Left hindlimb (tissue), 1 donor: ENCODE measurements at places on chromosomes 6 and 20.

- DNase-seq: no peak
Observed at GRCh38 chr6:133741375-133741861, 147.5 kb upstream of the TCF21 start.

DNA sequence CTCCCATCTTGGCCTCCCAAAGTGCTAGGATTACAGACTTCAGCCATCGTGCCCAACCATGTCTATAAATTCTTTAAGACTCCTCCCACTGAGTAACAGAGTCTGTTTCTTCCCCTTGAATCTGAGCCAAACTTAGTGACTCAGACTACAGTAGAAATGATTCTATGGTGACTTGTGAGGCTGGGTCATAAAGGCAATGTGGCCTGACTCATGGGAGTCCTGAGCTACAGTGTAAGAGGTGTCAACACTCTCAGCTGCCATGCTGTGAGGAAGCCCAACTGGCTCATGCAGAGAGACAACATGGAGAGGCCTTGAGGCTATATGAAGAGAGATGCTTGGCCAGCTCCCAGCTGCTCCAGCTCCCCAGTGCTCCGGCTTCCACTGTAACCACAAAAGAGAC is 5.2 kb upstream of the NRSN2 start:
- no peak for DNase-seq

GRCh38 chr6:69988458-69989126 is 122.2 kb downstream of the COL19A1 start:
- no peak for DNase-seq

DNA sequence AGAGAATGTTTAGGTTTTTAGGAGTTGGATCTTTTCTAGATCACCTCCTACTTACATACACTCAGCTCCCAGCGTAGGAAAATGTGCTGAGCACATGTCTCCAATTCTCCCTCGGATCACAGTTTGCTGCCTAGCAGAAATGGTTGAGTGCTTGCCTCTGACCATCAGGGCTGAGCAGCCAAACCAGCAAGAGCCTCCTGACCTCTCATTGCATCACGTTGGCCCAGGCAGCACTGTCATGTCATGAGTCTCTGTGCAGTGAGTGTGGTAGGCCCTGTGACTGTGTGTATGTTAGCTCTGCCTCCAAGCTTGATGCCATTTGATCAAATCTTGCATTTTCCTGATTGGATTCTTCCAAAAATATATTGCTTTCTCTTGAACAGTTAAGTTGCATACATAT is 112.0 kb downstream of the LRRC1 start:
- no peak for DNase-seq

GRCh38 chr20:59220161-59220560 is 56.5 kb downstream of the ZNF831 start:
- DNase-seq: no peak

- peak; percentile 73 for DNase-seq
Observed at GRCh38 chr6:106974336-106974998, at the start of gene CD24. CD24 (minus strand) TSS chr6:106974729; CDS start chr6:106974646, 83 bp downstream.

DNA sequence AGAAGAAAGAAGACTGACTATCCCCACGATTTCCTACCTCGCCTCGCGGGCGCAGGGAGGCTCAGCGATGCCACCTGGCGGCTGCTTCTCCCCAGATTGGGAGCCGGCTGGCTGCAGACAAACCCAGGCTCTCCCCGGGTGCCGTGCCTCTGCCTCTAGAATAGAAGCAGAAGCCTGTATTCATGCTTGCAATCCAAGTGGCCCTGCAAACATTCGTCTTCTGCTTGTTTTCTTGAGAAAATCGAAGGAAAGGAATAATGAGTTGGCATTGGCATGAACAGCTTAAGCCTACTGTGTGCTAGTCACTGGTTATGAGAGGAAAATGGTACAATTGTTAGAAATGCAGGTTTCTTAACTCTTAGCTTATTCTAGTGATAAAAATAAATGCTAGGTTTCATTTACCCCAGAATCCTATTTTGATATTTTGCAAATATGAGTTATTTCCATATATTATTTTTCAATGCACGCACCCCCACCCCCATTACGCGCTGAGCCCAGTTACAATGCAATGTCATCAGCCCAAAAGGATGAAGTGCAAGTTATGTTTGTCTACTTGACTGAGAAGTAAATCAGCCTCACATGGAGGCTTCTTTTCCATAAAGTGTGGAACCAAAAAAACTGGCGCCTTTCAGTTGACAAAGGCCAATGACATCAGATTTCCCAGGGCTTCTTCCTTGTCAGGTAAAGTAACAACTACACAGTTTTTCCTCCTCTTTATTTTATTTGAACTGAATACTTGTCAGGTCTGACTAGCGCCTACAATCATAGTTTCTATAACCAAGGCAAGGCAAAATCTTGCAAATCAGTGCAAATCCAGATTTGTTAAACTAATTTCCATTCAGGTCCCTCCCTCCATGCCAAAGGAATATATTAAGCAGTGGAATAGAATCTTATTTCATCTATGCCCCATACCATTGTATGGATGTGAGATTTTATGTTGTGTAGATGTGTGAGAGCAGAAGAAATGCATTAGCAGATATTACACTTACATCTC is 3.9 kb upstream of the SOX4 start:
- peak; percentile 93 for DNase-seq

DNA sequence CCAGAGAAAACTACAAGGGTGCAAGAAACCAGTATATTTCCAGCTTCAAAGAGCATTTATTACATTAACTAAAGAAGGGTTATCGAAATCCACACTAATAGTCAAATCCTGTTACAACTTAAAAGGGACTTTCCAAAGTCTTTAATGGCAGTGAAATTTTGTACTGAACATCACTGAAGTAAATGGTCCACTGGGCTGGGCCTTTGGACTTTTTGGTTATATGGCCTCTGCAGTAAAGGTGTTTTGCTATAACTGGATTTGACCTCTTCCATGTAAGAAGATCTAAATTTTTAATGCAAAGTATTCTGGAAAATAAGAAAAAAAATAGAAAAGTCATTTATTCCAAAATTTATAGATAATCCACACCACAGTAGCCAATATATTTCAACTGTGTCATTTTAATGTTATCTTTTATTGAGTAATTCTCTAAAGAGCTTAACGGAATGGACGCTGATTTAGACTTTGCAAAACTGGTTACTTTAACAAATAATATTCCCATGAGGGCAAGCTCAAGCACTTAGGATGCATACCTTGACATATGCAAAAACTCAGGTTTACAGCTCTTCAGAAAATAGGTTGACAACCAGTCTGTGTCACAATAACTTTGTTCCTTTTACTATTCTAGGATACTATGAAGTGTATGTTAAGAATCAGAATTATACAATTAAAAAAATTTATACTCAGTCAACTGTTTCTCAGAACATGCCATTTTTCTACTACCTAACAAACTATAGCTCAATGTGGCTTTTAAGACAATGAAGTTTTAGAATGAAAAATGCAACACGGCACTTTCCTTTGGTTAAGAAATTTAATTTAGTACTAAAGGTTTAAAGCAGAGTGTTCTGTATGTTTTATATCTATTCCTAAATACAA is 7.0 kb downstream of the RBM39 start:
- no peak for DNase-seq

DNA sequence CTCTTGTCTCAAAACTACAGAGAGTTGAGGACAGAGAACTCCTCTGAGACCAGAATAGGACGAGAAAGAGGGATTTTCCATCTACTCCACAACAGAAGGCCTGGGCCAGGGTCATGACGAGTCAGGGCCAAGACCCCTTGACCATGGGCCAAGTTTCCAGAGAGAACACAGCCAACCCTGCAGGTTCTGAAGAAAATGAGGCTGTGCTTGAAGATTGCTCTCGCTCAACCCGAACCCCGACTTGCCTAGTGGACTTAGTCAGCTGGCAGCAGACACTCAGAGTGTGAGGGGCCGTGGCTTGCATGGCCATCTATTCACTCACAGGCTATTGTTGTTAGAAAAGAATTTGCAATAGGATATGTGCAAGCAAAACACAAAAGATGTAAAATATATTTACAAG is 54.5 kb downstream of the TMEM242 start:
- no peak for DNase-seq

DNA sequence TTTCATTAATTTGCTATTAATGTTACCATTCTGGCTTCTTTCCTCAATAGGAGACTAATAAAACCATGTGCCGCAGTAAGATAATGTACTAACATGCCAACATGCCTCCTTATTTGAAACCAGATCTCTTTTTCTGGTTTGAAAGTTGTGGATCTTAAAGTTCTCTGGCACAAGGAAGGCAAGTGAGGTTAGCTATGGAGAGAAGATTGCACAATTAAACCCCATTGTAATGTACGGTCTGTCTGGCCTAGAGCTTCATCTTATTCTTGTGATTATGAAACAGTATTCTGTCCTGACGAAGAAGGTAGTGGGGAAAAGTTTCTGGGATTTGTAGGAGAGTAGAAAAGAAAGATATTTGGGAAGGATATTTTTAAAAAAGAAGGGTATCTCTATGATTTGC is 68.4 kb downstream of the EYA4 start:
- no peak for DNase-seq

GRCh38 chr20:19924255-19924654 is 92.9 kb upstream of the NAA20 start:
- DNase-seq: no peak

DNA sequence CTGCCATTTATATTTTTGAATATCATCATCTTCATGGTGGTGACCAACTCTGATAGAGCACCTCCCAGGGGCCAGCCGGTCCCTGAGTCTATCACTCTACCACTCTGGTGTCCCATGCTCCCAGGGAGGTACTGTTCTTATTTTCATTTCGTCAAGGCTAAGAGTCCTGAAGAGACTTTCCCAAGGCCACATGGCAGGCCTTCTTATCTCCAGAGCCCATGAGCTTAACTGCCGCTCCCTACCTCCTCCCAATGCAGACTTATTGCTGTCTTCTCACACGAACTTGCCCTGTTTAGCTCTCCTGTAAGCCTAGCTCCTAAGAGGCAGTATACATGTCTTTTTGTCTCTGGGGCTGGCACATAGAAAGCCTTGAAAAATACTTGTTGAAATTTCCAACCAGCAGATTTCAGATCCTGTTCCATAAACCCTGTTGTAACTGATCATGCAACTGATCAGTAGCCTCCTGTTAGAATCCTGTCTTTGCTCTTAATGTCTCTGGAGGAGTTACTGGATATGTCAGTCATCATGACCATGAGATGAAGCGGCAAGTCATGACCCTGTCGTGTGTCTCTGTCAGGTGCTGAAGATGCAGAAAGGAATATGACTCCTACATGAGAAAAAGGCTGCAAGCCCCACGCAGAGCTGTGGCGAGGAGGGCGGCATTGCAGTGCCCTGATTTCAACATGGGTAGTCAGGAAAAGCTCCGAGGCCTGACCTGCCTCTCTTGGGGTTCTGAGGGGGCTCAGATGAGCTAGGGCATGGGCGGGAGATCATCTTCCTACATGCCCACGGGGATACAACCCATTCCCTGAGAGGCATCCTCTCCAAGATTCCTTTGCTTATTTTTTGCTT is 60.0 kb downstream of the TTI1 start:
- DNase-seq: no peak

DNA sequence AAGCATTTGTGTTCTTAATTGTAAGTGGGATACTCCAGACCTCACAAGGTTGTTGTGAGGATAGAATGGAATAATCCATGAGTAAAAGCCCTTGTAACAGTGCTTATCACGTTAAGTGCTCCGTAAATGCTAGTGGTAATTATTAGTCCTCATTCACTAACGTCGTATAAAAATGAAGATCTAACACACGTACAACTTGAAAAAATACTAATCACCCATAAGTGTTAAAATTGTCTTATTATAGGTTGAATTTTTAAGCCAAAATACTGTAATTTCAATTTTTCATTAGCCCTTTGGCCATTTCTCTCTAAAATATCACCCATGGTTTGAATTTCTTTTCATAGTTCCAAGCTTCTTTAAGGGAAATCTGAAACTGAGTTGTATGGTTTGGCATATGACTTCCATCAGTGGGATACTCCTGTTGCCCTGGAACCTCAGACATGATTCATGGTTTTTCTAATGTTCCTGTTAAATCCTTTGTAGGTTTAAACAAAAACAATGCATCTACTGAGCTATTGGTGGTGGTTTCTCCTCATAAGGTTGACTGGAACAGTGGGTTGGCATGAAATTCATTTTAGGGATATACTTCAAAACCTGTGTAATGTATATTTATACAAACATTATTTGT is 19.1 kb downstream of the XRN2 start:
- no peak for DNase-seq

DNA sequence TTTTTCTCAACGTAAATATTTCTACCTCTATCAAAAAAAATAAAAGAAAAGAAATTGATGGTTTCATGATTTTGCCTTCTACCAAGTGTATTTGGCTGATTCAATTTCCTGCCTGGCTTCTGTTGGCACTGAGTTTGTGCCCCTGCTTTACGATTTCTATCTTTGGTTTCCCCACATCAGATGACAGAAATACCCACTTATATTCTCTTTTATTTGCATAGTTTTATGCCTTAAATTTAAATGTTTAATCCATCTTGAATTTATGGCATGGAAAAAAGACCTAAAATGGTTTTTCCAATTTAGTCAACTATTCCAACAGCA is 34.3 kb downstream of the RNF24 start:
- no peak for DNase-seq

- peak; percentile 69 for DNase-seq
Observed at GRCh38 chr6:31180500-31180899, 10.0 kb upstream of the POU5F1 start.

- no peak for DNase-seq
Observed at GRCh38 chr6:70413992-70414494, 735 bp downstream of the FAM135A start.

DNA sequence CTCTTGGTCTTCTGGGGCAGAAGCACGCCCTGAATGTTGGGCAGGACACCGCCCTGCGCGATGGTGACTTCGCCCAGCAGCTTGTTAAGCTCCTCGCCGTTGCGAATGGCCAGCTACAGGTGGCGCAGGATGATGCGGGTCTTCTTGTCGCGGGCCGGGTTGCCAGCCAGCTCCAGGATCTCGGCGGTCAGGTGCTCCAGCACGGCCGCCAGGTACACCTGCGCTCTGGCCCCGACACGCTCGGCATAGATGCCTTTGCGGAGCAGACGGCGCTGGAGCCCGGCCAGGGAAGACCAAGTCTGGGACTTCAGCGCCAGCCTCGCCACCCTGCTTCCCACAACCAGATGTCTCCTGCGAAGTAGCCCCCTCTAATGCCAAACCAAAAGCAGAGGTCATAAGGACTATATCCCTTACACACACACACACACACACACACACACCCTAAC is 8.0 kb upstream of the SLC17A3 start:
- DNase-seq: no peak

DNA sequence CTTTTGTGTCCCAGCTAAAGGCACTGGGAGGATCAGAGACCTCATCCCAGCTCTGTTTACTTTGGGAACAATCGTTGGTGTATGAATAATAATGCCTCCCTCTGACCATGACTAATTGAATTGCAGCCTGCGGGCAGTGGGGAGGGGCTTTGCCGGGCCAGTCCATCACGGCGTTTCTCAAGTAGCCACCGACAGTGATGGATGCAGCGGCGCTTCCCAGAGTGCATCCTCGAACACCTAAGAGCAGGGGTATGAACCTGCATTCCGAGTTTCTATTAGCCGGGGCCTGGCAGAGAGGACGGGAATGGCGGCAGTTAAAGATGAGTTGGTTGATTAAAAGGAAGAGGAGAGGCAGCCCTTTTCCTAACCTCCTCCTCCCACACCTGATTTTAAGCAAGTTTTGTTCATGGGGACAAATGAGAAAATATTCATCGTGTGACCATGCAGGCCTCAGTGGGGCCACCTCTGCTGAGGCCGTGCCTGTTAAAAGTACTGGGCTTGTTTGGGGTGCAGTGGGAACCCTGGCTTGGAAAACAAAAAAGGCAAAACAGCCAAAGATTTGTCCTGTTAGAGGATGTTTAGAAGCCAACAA is 154.1 kb downstream of the FOXA2 start:
- DNase-seq: no peak
